ENCODE measurements at places on chromosomes 7 and 10.

- DNase-seq, result no peak
These were observed 310.6 kb upstream of the MGMT start for GRCh38 chr10:129156406-129156805.

GRCh38 chr10:82236084-82236731 is 361.2 kb downstream of the NRG3 start:
- DNase-seq, result no peak

- DNase-seq, result peak; percentile 81
These were observed 2.5 kb upstream of the ACBD5 start for GRCh38 chr10:27242951-27243551.

GRCh38 chr10:63281967-63282366 is 148.8 kb downstream of the NRBF2 start:
- no peak for DNase-seq

DNA sequence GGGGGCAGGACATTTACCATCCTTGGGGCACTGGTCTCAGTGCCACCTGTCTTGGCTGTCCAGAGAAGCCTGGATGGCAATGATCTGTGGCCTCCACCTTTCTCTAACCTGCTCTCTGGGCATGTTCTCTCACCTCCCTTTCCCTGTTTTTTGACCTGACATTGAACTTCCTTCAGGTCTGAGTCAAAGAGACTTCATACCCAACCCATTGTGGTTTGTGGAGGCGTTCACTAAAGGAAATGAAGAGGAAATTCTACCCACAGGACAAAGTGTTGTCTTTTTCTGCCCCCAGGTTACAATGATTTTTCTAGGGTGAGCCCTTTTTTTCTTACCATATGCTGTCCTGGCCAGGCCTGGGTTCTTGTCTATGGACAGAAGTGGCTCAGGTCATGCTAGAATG is 76.6 kb downstream of the CYP26A1 start:
- DNase-seq, result no peak

DNA sequence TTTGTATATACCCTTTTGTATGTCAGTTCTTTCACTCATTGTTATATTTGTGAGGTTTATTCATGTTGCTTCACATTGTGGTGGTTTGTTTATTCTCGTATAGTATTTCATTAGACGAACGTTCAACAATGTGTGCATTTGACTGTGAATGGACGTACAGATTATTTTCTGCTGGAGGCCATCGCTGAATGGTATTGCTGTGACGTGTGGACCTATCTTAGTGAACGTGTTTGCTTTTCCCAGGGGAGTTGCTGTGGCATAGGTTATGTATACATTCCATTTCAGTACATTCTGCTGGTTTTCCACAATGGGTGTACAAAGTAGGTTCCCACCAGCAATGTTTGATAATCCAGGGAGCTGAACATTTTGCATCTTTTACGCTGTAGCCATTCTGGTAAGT is 31.1 kb upstream of the PLEKHS1 start:
- DNase-seq, result no peak

- no peak for DNase-seq
These were observed 198.2 kb downstream of the EBF3 start for GRCh38 chr10:129765664-129766550.

GRCh38 chr7:28830846-28831245 is 127.3 kb downstream of the TRIL start:
- DNase-seq, result no peak

DNA sequence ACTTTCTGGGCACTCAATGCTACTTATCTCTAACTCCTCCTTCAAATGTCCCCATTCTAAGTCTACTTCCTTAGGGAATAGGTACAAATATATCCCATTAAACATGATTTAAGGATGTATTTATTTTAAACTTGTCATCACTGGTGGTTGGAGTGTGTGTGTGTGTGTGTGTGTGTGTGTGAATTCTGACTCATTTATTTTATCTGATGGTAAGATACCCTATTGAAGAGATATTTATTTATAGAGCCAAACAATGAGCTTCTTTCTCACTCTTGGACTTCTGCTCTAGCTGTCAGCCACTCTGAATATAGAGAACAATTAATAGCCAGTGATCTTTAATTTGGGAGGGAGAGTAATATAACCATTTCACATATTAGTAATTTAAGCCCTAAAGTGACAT is 17.8 kb upstream of the MAGI2 start:
- DNase-seq, result no peak

- peak; percentile 31 for DNase-seq
These were observed 54.5 kb downstream of the COL1A2 start for GRCh38 chr7:94449151-94449725.

DNA sequence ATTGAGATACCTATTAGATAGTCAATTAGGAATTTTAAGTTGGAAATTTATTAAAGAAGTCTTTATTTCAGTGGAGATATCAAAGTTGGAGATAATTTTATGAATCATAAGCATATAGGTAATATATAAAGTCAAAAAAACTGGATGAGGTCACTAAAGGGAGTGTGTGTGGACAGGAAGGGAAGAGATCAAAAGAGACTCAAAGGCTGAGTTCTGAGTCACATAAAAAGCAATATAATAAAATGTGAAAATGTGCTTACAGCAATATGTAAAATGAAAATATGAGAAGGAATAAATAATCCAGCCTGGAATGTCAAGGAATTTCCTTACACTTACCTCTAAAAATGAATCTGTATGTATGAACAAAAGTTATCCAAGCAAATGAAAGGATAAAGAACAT is 583.3 kb upstream of the SORCS1 start:
- DNase-seq, result no peak

- peak; percentile 58 for DNase-seq
These were observed 519 bp downstream of the ITGB8 start for GRCh38 chr7:20330928-20331909.

DNA sequence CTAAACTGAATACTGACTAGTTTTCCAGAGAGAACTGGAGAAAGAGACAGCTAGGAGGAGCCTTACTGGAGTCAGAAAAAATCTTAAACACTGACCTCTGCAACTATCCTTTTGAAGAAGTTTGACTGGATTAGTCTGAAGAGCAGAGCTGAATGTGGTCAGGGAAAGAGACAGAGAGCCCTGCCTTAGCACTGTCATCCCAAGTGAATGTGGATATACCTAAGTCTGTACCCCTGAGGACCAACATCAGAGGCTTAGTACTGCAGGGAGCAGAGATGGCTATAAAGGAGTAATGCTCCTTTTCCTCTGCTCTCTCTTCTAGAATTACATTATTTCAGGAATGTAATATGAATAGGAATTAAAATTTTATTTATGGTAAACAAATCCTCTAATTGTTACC is 69.8 kb upstream of the TMEM140 start:
- DNase-seq, result no peak

- no peak for DNase-seq
These were observed 10.2 kb downstream of the CCDC6 start for GRCh38 chr10:59896191-59896590.

- no peak for DNase-seq
These were observed 61.5 kb downstream of the PIK3AP1 start for GRCh38 chr10:96658844-96659243.

Measured in RPMI8226 (cell line).